ENCODE measurements at places on chromosomes 4 and X. TPM values are rescaled to one million over a fixed set of nuclear protein-coding genes. Genes with fewer than 3 reads are reported as not detected.

GRCh38 chrX:1418901-1419544 lies 27.1 kb upstream of the SLC25A6 start:
- DNase-seq = no peak

VSIG4 gene
- total RNA-seq = not detected

GRCh38 chrX:40552768-40553167 lies 28.0 kb upstream of the ATP6AP2 start:
- DNase-seq = peak; percentile 11

DNA sequence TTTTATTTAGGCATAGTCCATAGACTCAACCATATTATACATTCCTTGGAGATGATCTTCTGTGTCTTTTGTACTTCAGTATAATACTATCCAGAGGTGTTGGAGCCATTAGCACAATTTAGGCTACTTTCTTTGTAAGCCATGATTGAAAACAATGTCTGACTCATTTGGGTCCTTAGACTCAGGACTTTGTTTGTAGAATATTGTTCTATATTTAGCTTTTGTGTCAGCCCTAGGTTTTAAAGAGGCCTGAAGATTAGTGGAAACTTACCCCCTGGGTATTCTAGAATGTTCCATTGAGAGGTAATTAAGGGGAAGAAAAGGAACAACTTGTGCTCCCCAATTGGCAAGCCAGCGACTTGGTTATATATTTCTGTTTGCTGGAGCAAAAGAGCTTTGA lies 145.2 kb upstream of the SCML1 start:
- no peak for DNase-seq

- DNase-seq = no peak
Observed at GRCh38 chr4:185879666-185880312, 67.8 kb upstream of the SORBS2 start.

FGFBP2 gene
- not detected for total RNA-seq

Measured in NCI-H460 (cell line).